ENCODE measurements at places on chromosomes 1 and 21. TPM values are rescaled to one million over a fixed set of nuclear protein-coding genes. Genes with fewer than 3 reads are reported as not detected.

- peaks cover 29% of the 10 kb centered on the region for H3K27me3 ChIP-seq
- no peak overlapping the region for H3K4me3 ChIP-seq
- no peaks in the 10 kb centered on the region for H3K36me3 ChIP-seq
- no peak overlapping the region for H3K27ac ChIP-seq
- no peak for DNase-seq
These were observed 2.1 kb downstream of the POU3F1 start for GRCh38 chr1:38044221-38045215.

- no peaks in the 10 kb centered on the region for H3K36me3 ChIP-seq
- H3K4me1 ChIP-seq, result no peaks in the 10 kb centered on the region
- DNase-seq, result no peak
These were observed 5.9 kb downstream of the RHEX start for GRCh38 chr1:206058927-206059292.

DNA sequence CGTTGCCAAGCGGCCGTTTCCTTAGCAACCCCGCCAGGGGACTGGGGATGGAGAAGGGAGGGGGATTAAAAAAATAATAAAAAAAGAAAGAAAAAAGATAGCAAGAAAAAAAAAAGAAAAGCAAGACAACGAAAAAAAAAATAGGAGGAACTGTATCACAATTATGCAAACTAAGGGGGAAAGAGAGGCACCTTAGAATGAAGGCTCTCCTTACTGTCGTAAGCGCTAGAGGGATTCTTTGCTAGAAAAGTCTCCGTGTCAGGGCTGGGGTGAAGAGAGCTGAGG, 625 bp upstream of the NEGR1 start:
- peak overlapping the region; percentile 14 for H3K4me3 ChIP-seq
- H3K4me1 ChIP-seq, result peaks cover 7% of the 10 kb centered on the region
- DNase-seq, result no peak
- H3K36me3 ChIP-seq, result no peaks in the 10 kb centered on the region
- H3K27me3 ChIP-seq, result peaks cover 3% of the 10 kb centered on the region
- no peak overlapping the region for H3K27ac ChIP-seq

DNA sequence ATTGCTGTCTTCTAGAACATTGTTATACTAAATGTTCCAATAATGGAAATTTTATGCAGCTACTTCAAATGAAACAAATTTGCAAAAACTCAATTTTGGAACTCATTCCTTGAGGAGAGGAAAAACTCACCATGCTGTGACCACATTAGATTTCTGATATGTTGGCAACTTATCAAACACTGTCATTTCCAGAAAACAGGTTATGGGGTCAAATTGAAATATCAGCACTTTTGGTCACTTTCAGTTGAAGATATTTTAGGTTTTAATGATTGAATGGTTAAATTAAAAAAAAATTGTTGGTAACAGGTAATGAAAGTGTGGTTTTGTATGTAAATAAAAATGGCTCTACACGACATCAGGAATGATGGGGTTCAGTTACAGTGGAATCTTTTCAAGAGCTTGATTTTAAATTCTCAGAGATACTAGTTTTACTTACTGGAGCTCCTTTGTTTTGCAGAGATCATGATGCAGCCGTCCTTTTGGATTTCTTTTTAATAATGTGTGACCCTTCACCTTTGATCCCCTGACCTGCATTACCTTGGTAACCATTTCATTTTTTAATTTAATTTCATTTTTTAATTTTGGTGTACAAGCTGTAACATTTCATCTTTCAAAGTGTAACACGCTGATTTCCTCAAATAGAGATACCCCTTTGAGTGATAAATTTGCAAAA, 86.2 kb downstream of the CAMTA1 start:
- no peak overlapping the region for H3K4me3 ChIP-seq
- no peaks in the 10 kb centered on the region for H3K27me3 ChIP-seq
- H3K27ac ChIP-seq, result no peak overlapping the region
- H3K36me3 ChIP-seq, result peaks cover 7% of the 10 kb centered on the region
- no peaks in the 10 kb centered on the region for H3K4me1 ChIP-seq
- DNase-seq, result no peak

GRCh38 chr1:17907999-17908398, 152.9 kb downstream of the ACTL8 start:
- no peaks in the 10 kb centered on the region for H3K27me3 ChIP-seq
- H3K27ac ChIP-seq, result no peak overlapping the region
- H3K36me3 ChIP-seq, result no peaks in the 10 kb centered on the region
- DNase-seq, result no peak

GRCh38 chr1:47705517-47706130, 267.8 kb downstream of the FOXD2 start:
- H3K4me1 ChIP-seq, result peaks cover 18% of the 10 kb centered on the region
- no peak overlapping the region for H3K4me3 ChIP-seq
- H3K27me3 ChIP-seq, result peaks cover 11% of the 10 kb centered on the region
- no peaks in the 10 kb centered on the region for H3K36me3 ChIP-seq

GRCh38 chr1:234955107-234955731, 173.4 kb downstream of the TOMM20 start:
- DNase-seq, result no peak
- no peak overlapping the region for H3K4me3 ChIP-seq
- H3K4me1 ChIP-seq, result peaks cover 37% of the 10 kb centered on the region
- H3K36me3 ChIP-seq, result no peaks in the 10 kb centered on the region
- H3K27me3 ChIP-seq, result no peaks in the 10 kb centered on the region

DNA sequence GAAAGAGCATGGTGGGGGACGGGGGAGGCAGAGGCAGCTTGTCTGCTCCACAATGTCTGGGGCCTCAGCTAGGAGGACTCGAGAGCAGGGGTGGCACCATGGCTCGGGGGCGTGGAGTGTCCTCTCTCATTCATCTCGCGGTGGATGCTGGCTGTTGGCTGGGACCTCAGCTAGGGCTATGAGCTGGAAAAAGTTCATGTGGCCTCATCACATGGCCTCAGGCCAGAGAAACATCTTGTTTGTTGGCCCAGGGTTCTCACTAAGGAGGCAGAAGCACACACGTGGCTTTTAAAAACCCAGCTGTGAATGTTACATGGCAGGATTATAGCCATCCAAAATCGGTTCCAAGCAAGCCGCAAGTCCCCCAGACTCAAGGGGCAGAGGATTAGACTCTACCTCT, 6.2 kb upstream of the CENPS start:
- DNase-seq, result no peak
- no peaks in the 10 kb centered on the region for H3K36me3 ChIP-seq
- H3K27ac ChIP-seq, result no peak overlapping the region
- no peaks in the 10 kb centered on the region for H3K27me3 ChIP-seq
- H3K4me3 ChIP-seq, result no peak overlapping the region
- H3K4me1 ChIP-seq, result peaks cover 8% of the 10 kb centered on the region

- no peaks in the 10 kb centered on the region for H3K4me1 ChIP-seq
- no peaks in the 10 kb centered on the region for H3K27me3 ChIP-seq
- no peak for DNase-seq
- no peak overlapping the region for H3K4me3 ChIP-seq
- H3K36me3 ChIP-seq, result no peaks in the 10 kb centered on the region
These were observed 141.6 kb downstream of the KCNT2 start for GRCh38 chr1:196466654-196467053.

DNA sequence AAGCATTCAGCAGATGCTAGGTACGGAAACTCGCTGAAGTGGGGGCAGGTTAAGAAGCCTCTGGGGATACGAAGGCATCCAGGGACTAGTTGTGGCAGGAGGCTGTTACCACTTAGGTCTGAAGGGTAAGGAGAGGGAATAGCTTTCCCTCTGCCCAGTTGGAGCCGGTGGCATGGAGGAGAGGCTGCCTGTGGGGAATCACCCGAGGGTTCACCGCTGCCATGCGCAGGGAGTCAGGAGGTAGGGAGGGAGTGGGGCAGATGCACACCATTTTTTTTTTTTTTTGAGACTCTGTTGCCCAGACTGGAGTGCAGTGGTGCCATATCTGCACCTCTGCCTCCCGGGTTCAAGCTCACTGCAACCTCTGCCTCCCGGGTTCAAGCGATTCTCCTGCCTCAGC, 6.1 kb downstream of the PCSK9 start:
- no peaks in the 10 kb centered on the region for H3K4me1 ChIP-seq
- no peaks in the 10 kb centered on the region for H3K27me3 ChIP-seq
- no peak overlapping the region for H3K4me3 ChIP-seq
- no peak overlapping the region for H3K27ac ChIP-seq

UBASH3A gene
- total RNA-seq, result 79.3 TPM

NRDC gene
- total RNA-seq, result 137 TPM
